Prostate gland (tissue), 2 donors: ENCODE measurements at places on chromosomes 3 and 15.

GRCh38 chr15:87930457-87930856 lies 326.1 kb downstream of the NTRK3 start:
- no peak for DNase-seq

GRCh38 chr3:16653712-16654111 lies 48.5 kb upstream of the DAZL start:
- DNase-seq, result no peak

- DNase-seq, result peak; percentile 37
These were observed 225.5 kb upstream of the IL12A start for GRCh38 chr3:159763011-159763601.

DNA sequence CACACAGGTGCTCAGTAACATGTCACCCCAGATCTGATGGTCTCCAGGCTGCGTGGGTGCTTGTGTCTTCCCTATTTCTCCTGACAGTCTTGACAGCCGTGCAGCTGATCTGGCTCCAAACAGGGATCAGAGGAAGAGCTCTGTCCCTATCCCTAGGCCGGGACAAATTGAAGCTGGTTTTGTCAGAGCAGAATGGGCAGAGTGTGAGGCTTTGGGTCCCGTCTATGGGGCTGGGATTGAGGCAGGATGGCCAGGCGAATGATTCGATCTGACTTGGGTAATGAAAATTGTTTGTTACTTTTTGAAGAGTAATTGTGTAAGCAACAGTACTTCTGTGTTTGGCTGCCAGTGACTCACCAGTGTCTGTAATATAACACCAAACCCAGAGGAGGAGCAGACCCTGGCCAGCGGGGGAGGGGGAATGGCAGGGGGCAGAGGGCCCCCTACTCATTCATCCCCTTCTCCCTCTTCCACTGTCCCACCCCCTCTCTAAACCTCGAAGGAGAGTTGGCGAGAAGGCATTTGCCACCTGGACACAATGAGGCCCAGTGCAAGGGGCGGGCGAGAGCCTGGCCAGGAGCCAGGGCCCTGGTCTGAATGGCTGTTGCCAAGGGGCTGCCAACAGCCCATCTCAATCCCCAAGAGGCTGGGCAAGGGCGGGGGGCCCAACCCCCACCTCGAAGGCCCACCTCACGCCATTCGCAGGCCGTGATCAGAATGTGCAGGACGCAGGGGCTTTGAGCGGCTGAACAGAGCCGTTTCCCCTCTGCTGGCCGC lies 4.9 kb upstream of the MAGEF1 start:
- DNase-seq, result no peak

DNA sequence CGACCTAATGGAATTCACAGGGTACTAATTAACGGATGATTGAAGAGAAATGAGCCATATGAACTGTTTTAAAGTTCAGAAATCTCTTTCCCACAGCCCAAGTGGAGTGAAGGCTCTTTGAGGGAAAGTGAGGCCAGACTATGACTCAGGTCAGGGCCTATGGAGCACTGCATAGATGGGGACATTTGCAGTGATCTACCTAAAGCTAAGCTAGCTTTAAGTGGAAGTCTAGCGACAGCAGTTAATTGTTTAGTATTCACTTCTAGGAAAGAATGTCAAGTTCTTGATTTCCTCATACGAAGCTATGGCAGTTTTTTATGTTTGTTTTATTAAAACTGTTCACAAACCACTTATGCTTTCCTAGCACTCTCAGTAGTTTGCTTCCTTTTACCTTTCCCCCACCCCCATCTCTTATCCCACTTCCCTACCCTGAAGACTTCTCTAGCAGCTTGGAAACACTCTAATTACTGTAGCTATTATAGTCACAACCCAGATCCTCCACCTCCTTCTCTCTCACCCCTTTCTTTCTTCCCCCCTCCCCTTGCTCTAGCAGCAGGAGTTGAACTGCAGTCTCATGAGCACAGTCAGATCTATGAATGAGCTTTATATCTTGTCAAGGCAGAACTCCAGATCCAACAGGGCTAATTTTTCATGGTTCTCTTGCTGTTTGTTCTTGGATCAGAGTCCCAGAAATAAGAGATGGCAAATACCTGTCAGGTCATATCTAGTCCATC lies 6.2 kb downstream of the ZNF609 start:
- no peak for DNase-seq

DNA sequence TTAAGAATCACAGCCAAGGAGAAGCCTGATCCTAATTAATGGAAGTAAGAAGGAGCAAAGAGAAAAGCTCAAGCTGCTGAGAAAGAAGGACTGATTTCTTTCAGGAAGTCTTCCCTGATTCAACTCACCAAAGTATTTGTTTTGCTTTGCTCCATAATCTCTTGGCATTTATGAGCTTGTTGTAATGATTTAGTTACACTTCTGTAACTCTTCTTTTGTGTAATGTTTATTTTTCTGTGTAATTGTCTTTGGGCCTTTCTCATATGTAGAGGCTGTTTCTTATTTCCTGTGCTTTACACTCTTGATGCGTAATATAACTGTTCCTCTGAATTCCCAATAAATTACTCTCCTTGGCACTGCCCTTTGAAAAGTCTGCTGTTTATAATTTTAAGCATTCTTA lies 80.0 kb downstream of the COL6A5 start:
- DNase-seq, result no peak

GRCh38 chr3:150363420-150363819 lies 44.7 kb upstream of the TSC22D2 start:
- DNase-seq, result no peak

- no peak for DNase-seq
These were observed 176.5 kb upstream of the LYSMD4 start for GRCh38 chr15:99909592-99910295.

DNA sequence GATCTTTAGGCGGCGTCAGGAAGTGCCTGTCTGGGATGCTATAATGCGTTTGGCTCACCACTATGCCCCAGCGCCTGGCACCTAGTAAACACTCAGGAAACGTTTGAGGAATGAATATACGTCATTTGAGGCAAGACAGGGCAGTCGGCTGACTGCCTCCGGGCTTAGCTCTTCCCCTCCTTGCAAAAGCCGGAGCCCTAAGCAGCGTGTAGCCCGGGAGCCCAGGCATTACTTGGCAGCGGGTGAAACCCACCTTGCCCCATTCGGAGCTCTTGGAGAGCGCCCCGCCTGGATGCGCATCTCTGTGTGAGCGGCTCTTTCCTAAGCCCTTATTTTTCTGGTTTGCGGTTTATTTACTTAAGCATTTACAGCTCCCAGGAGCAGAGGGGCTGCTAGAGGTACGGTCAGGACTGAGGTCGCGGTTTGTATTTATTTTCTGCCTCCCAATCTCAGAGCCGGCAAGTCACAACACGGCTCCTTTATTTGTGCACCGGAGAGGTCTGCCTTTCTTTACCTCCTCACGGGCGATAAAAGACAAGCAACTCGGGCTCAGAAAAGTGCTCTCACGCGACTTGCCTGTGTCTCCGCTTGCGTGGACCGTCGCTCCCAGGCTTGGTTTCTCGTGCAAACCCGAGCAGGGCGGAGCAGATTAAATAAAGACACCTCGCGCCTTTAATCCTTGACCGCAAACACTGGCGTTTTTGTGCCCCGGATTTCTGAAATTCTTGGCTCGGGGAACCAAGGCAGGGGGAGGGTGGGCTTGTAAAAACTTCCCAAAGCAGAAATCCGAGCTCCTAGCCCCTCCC lies 737 bp upstream of the ITPR1 start:
- peak; percentile 65 for DNase-seq

DNA sequence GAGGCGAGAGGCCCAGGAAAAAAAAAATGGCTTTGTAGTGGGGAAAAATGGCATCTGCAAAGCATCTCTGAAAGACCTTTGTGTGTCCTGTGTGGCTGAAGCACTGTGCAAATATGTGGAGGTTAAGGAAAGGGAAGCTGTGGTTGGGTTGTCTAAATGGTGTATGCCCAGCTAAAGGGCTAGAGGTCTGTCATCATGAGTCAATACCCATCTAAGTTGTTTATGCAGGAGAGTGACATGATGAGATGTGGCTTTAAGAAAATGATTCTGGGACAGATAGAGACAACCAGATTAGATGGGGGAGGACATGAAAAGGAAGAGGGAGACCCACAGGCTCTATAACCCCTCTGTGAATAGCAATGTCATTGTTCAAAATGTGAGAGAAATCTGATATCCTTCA lies 280.7 kb downstream of the MFSD1 start:
- no peak for DNase-seq

DNA sequence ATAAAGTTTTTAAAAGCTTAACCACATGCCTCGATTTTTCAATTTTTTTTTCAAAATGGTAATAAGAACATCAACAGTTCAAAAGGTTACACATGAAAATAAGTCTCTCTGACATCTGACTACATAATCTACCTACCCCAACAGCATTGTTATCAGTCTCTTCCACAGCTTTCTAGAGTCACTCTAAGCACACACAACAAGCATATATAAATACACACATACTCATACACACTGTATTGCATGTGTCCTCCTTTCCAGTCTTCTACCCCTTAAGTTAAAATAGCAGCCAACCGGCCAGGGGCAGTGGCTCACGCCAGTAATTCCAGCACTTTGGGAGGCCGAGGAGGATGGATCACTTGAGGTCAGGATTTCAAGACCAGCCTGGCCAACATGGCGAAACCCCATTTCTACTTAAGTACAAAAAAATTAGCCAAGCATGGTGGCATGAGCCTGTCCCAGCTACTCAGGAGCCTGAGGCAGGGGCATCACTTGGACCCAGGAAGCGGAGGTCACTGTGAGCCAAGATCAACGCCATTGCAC lies 12.2 kb downstream of the TBL1XR1 start:
- DNase-seq, result no peak

- no peak for DNase-seq
These were observed 134.3 kb downstream of the GADL1 start for GRCh38 chr3:30760040-30760695.

GRCh38 chr15:58522391-58522790 lies 90.6 kb downstream of the LIPC start:
- peak; percentile 12 for DNase-seq

DNA sequence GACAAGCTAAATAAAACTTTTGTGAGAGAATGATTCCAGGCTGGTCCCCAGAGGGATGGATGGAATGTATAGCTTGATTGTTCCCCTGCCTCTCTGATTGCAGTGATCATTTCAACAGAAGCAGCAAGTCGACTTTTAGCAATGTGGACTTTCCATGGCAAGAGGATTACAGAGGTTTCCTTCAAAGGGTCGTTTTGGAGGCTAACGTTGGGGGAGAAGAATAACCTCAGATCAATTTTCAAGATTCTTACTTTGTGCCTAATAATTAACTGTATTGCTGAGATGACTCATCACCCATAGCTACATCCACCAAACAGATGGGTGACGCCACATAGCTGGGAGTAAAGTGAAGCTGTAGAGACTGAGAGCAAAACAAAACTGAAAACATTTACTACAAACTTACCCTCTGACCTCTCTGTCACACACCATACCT lies 79.9 kb downstream of the GTPBP8 start:
- no peak for DNase-seq

DNA sequence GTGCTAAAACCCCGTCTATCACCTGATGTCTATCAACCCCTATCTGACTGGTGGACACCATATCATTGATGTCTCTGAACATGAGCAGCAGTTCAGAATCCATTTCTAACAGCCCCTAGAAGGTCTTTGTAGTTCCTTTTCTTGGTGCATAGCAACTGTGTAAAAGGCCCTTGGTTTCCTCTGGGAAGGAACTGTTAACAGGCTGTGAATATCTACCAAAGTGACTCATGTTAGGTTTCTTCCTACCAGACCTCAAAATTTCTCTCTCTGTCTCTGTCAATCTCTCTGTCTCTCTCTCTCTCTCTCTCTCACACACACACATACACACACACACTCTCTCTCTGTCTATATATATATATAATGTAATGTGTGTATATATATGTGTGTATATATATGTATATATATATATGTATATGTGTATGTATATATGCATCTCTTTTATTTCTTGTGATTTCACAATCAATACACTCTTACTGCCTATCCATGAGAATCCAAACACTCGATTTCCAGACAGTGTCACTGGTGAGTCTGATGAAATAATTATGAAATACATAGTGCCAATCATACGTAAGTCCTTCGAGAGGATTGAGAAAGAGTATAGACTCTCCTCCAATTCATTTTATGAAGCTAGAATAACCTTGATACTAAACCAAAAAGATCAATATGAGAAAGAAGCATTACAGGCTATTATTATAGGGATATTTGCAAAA lies 335.9 kb upstream of the SLCO3A1 start:
- DNase-seq, result no peak

GRCh38 chr15:52246686-52247431 lies 48.7 kb downstream of the MYO5C start:
- DNase-seq, result no peak

DNA sequence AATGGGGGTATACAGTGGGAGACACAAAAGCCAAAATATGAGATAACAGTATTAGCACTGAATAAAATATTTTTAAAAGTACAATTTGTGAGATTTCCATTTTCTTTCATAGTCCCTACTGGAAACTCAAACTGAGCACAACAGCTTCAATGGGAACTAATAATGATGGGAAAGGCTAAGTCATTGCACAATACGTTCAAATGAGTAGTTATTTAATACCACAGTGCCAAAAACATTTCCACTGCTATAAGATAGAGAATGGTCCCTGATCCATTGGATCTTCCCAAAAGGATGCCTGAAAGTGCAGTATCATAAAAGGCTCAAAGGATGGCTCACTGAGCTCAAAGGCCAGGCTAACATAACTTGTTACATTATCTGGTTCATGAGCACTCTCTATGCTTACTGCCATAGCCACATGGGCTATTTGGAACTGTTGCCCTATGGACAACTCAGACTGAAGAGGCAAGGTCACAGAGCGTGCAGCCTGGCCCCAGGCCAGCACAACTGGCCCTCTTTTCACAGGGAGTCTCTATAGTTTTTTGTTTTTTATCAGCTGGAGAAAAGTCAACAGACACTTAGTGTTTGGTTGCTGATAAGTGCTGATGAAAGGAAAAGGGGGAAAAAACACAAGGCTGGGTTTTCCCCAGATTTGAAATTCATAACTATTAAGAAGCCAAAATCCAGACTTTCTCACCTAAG lies 54.1 kb upstream of the PPIB start:
- no peak for DNase-seq

DNA sequence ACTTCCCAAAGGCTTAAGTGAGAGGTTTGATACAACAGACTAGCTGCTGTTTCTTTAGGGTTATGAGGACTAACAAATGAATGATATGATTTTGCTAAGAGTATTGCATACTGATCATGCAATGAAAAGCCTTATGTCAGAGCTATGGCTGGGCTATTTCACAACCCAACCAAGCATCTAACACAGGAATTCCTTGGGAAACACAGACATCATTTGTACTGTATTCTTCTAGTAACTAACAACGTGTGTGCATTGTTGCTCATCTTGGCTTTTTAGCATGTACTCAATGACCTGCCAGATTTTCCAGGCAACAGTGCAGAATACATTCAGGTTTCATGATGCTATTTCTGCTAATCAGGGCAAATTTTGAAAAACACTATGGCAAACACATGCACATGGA lies 19.3 kb downstream of the PDZRN3 start:
- DNase-seq, result no peak

GRCh38 chr3:120182613-120183511 lies 88.6 kb upstream of the GSK3B start:
- DNase-seq, result peak; percentile 17

DNA sequence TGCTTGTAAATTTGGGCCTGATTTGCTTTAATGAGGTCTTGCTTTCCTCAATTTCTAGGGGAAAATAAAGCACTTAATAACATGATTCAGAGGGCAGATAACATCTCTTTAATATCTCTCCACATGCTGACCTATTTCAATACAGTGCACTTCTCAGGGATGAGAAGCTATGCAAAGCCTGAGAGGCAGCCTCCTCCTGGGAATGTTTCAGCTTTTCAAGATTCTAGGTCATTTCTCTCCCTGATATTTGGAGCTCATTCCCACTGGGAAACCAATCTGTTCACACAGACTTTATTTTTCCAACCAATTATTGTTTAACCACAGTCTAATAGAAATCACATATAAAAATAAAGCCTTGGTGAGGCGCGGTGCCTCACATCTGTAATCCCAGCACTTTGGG lies 67.0 kb upstream of the LSAMP start:
- DNase-seq, result no peak
